ENCODE measurements at places on chromosomes 2 and 18.

GRCh38 chr2:233414273-233414654 is 60.0 kb downstream of the DGKD start:
- no peak for DNase-seq

GRCh38 chr2:65727816-65728215 is 295.4 kb upstream of the SPRED2 start:
- peak; percentile 12 for DNase-seq

DNA sequence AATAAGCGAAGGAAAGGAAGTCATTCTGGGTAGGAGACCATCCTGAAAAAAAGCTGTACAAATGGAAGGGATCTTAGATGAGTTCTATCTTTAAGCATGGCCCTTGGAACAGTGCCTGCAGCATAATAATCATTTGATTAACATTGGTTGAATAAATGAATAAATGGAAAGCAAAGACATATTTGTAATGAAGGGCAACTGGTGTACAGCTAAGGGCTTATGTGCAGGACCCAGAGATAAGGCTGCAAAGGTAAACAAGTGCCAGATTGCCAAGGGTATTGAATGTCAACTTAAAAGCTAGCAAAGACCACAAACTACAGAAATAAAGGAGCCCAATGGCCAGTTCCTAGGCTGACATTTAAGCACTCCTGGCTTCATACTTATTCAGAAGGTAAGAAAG is 19.4 kb downstream of the IMMT start:
- no peak for DNase-seq

DNA sequence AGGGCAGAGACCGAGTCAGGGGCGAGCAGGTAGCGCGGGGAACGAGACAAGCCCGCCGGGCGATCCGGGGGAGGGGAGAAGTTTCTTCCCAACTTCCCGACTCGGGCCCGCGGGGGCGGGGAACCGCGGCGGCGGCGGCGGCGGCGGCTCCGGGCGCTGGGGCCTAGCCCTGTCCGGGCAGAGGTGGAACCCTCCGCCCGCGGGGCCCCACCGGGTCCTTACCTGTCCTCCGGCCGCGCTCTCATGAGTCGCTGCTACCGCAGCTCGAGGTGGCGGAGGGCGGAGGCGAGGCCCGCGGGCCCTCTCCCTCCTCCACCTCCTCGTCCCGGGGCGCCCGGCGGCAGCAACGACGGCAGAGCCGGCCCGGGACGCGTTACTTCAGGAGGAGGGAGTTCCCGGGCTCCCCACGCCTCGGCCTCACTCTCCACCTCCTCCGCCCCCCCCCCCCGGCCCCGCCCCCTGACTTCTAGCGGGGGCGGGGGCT is at the start of gene YES1:
Gene YES1 (minus strand): TSS at position 351 of the 484 bp plus-strand sequence. CDS start 55,415 bp downstream, outside the sequence.
- no peak for DNase-seq

- DNase-seq, result no peak
Measured at GRCh38 chr2:219727771-219728429, 100.5 kb downstream of the SLC4A3 start.

GRCh38 chr18:21634588-21635199 is 22.6 kb downstream of the SNRPD1 start:
- no peak for DNase-seq

DNA sequence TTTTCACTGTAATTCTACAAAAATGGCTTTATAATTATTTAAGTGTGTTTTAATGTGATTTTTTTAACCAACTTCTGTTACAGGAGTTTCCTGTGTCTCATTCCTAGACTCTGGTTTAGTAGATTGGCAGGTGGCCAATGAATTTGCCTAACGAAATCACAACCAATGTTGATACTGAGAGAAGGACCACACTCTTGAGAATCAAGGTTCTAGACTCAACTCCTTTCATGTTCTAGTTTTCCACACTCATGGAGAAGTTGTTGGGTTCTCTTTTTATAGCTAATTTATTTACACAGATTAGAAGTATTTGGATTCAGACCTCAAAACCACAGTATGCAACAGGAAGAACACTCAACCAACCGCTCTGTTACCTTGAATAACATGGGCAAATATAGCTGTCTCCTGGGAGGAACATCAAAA is 22.6 kb upstream of the USP34 start:
- no peak for DNase-seq

DNA sequence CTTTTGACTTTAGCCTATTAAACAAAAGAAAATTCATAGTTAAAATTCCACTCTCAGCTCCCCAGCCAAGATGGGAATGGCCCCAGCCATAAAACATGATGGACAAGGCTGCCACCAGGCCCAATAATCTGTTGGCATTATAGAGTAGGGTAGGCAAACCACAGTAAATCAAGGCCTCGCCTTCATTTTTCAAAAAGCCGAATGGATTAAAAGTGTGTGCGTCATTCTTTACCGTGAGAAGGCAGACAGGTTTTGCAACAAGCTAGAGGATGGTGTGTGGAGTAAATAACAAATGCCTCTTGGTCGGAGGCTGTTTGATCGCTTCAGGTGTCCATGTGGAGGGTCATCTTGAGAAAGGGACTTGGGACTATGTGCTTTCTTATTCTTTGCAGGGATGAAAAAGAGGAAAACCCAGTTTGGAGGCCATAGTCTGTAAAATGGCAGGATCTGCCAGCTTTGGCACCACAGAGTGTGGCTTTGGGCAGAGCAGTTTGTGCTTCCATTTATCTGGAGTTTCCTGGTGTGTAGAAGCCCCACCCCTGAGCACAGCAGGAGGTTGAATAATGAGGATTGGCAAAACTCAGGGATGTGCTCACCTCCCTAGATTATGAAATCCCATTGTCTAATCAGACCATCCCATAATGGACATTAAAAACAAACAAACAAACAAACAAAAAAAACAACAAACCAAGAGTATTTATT is 57.1 kb upstream of the ITGB6 start:
- DNase-seq, result no peak

GRCh38 chr2:131015764-131016163 is 77.5 kb downstream of the FAM168B start:
- DNase-seq, result no peak

GRCh38 chr2:222025881-222026271 is 272.9 kb downstream of the PAX3 start:
- DNase-seq, result no peak

Data from suppressor macrophage (primary cell).